HepG2 (cell line): ENCODE measurements at places on chromosomes 3 and 15. TPM values are rescaled to one million over a fixed set of nuclear protein-coding genes. Genes with fewer than 3 reads are reported as not detected.

ADAMTSL3 gene
- total RNA-seq = 0.09 TPM in 1 of 2 replicates, not detected in the other

PRR20G gene
- total RNA-seq = not detected in 2 replicates

NR2E3 gene
- total RNA-seq = not detected in 2 replicates

NPAP1 gene
- total RNA-seq = not detected in 2 replicates

LRRC31 gene
- not detected in 2 replicates for total RNA-seq

TAGLN3 gene
- 0.80 and 0.91 TPM in 2 replicates for total RNA-seq

PP2D1 gene
- not detected in 2 replicates for total RNA-seq

GHSR gene
- total RNA-seq = not detected in 2 replicates

CTXND1 gene
- 2.1 and 2.5 TPM in 2 replicates for total RNA-seq

CD86 gene
- total RNA-seq = not detected in 2 replicates

MKRN3 gene
- total RNA-seq = 4.6 and 5.2 TPM in 2 replicates

TGM4 gene
- total RNA-seq = 0.15 and 0.18 TPM in 2 replicates

DAPK2 gene
- total RNA-seq = 0.14 and 0.33 TPM in 2 replicates

GPR160 gene
- total RNA-seq = 12.1 and 14.0 TPM in 2 replicates

ZNF660 gene
- 3.3 and 6.1 TPM in 2 replicates for total RNA-seq

NMB gene
- 15.5 and 25.4 TPM in 2 replicates for total RNA-seq

GPR62 gene
- total RNA-seq = not detected in 2 replicates

SHC4 gene
- total RNA-seq = 0.04 TPM in 2 replicates

RAB6B gene
- 0.17 TPM in 1 of 2 replicates, not detected in the other for total RNA-seq

PTH1R gene
- total RNA-seq = not detected in 2 replicates

TP63 gene
- not detected in 2 replicates for total RNA-seq

CAMKV gene
- total RNA-seq = 0.13 and 0.15 TPM in 2 replicates

SLC22A13 gene
- total RNA-seq = not detected in 2 replicates

ONECUT1 gene
- 9.1 and 9.3 TPM in 2 replicates for total RNA-seq

ADGRG7 gene
- not detected in 2 replicates for total RNA-seq

CD200 gene
- total RNA-seq = not detected in 2 replicates

CCR8 gene
- not detected in 2 replicates for total RNA-seq

GPR149 gene
- not detected in 2 replicates for total RNA-seq

REC114 gene
- not detected in 2 replicates for total RNA-seq

ATG7 gene
- 22.1 and 31.4 TPM in 2 replicates for total RNA-seq

ARGFX gene
- total RNA-seq = not detected in 2 replicates

POTEB2 gene
- total RNA-seq = not detected in 2 replicates

GOLGA6L25 gene
- not detected in 2 replicates for total RNA-seq

DPPA4 gene
- not detected in 2 replicates for total RNA-seq
